T-helper 1 cell (primary cell): ENCODE measurements at places on chromosomes 4 and X.

DNA sequence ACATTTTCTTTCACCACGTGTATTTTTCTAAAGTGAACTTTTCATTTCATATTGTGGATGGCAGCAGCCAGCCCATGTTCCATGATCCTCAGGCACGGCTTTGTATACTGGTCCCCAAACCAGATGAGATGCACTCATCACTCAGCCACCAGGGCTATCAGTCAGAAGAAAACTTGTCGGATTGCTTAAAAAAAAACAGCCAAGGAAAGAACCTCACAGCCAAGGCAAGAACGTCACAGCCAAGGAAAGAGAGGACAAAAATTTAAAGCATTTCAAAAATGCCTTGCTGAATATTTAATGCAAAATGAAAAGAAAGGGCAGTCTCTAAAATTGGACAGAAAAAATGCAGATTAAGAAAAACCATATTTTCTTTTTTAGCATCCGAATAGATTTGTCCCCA lies 333.3 kb downstream of the PDGFC start:
- no peak for DNase-seq

GRCh38 chr4:109375778-109376414 lies 57.7 kb upstream of the SEC24B start:
- no peak for DNase-seq

DNA sequence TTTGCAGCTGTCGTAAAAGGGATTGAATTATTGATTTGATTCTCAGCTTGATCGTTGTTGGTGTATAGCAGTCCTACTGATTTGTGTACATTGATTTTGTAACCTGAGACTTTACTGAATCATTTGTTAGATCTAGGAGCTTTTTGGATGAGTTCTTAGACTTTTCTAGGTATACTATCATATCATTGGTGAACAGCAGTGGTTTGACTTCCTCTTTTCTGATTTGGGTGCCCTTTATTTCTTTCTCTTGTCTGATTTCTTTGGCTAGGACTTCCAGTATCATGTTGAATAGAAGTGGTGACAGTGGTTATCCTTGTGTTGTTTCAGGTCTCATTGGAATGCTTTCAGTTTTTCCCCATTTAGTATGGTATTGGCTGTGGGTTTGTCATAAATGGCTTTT lies 8.4 kb downstream of the APOOL start:
- no peak for DNase-seq

DNA sequence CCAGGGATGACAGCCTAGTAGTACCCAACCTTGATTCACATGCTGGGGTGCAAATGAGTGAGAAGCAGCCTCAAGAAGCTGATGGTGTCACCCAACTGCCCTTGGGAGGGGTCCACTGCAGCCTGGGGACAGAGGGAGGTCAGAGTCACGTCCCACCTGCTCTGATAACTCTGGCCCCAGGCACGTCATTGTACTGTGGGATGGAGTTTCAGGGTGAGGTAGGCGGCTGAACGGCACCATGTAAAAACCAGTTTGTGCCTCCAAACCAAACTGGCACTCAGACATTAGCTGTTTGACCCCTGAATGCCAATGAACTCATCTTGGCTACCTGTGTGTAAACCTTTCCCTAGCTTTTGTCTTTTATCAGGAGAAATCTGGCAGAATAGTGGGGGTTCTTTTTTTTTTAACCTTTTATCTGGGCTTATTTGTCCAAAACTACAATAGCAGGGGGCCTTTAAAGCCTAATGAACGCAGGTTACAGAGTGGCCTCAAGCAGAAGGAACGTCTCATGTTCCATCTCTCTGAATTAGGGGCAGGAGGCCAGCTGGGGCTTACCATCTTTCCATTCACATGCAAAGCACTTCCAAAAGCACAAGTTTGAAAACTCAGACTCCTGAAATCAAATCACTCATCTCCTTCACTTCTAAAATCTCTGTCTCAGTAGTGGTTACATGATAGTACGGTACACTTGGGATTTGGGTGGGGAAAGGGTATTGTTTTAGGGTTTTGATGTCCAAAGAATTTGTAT lies 89.4 kb downstream of the IRF2 start:
- no peak for DNase-seq

DNA sequence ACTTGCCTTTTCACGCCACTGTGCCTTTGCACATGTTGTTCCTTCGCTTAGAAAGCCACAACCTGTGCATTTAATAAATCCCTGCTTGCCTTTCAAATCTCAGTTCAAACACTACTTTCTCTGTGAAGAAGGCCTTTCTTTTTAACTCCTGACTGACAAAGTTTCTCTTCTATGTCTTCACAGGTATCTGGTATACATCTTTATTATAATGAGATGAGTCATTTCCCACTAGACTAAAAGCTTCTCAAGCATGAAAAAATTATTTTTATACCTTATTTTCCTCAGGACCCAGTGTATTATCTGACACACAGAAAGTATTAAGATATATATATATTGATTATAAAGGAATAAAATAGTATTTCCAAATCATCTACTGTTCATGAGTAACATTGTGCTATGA lies 189.9 kb downstream of the TBCK start:
- no peak for DNase-seq

- DNase-seq, result no peak
Measured at GRCh38 chr4:46270986-46271596, 118.8 kb downstream of the GABRA2 start.

GRCh38 chrX:149829751-149830191 lies 48.0 kb downstream of the MAGEA9 start:
- peak; percentile 17 for DNase-seq

DNA sequence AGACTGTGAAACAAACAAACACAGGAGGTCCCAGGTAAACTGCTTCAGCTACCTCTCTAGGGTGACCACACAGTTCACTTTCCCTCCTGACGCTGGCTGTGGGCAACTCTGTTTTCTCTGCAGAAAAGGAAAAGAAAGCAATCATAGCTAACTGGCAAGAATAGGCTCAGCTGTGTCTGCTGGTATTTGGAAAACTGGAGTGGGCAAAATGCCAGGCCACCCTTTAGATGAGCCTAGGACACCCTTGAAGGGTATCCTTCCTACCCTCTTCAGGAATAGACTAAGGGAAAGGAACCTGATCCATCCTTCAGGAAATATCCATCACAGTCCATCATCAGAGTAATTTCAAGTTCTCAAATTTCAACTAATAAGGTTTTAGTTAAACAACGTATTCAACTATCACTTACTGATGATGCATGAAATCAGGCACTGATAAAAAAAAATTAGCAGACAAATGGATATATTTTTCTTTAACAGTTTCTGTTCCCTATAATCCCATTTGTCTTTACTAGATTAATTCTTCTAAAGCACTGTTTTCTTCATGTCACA lies 60.9 kb downstream of the CAMK2D start:
- DNase-seq, result no peak

- no peak for DNase-seq
Measured at GRCh38 chr4:147078875-147079658, 133.4 kb upstream of the TTC29 start.

- no peak for DNase-seq
Measured at GRCh38 chrX:109704563-109704962, 28.5 kb downstream of the ACSL4 start.

DNA sequence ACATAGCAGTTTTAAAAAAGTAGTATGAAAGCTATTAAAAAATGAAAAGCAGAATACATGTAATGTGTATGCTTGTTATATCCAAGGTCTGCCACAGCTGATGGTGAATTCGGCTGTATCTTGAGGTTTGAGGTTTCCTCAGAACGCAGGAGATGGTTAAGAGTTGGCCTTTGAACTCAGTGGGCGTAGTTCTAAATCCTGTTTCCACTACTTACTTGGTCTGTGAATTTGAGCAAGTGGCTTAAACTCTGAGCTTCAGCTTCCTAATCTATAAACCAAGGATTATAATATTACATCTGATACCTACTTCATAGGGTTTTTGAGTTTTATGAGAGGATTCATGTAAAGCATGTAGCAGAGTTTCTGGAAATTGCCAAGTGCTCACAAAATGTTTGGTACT lies 125.2 kb downstream of the STIM2 start:
- peak; percentile 28 for DNase-seq

DNA sequence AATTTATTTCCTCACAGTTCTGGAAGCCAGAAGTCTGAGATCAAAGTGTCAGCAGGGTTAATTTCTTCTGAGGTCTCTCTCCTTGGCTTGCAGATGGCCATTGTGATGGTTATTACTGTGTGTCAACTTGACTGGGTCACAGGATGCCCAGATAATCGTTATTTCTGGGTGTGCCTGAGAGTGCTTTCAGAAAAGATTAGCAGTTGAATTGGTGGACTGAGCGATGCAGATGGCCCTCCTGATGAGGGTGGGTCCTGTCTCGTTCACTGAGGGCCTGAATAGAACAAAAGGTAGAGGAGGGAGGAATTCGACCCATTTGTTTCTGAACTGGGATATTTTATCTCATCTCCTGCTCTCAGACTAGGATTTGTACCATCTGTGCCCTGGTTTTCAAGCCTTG lies 15.7 kb downstream of the SMIM43 start:
- DNase-seq, result no peak

DNA sequence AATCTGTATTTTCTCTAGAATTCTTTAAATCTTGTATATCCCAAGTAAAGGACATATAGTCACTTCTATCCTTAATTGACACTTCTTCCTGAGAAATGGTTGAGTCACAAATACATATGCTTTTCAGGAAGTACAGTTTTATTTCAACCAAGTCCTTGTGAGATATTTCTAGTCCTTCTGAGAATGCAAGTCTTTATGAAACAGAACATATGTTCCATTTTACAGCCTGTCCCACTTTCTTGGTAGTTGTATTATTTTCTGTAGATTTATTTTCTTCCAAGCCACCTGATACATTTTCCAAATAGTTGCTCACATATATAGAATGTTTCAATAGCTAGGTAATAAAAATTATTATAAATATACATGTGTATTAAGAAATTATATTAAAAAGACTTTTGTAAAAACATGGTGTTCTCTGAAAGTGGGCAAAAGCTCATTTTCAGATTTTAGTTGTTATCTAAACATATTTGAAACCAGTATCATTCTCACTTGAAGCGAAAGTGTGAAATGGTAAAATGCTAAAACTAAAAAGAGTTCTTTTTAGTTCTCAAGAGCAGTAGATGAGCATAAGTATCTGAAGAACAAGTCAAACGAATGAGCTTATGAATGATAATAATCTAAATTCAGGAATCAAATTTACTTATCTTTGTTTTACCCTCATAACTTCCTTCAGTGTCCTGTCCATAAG lies 468.0 kb downstream of the EPHA5 start:
- no peak for DNase-seq

DNA sequence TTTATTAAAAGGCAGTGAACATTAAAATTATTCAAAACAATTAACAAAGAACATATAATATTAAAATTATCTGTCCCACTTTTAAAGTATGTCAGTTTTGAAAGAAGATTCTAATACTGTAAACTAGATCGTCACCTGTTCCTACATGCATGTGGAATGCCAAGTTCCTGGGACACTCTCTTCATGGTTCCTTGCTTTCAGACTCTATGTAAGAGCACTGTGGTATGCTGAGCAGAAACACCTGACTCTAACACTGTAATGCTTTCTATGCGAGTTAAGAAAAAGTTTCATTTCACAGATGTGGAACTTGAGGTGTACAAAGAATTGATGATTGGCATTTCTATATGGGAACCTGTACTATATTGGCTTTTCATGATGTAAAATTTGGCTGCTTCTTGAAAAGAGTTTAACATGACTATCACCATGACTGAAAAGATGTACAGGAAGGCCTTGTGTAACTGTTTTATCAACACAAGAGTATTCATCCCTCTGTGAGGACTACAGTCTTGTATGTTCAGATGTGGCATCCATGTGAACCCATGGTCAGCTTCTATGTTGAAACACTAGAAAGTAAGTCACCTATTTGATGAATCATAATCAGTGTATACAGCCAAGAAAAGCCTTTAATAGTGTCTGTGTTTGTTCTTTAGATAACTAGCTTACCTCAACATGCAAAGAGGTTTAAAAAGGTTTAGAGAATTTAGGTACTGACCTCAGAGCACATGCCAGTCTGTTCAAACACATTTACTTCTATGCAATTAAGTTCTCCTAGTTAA lies 354.5 kb downstream of the ARHGAP24 start:
- no peak for DNase-seq

GRCh38 chr4:120034913-120035312 lies 31.7 kb downstream of the MAD2L1 start:
- no peak for DNase-seq

- DNase-seq, result no peak
Measured at GRCh38 chr4:6290769-6291547, 21.3 kb downstream of the WFS1 start.

- no peak for DNase-seq
Measured at GRCh38 chrX:131187206-131187605, 101.9 kb downstream of the IGSF1 start.

DNA sequence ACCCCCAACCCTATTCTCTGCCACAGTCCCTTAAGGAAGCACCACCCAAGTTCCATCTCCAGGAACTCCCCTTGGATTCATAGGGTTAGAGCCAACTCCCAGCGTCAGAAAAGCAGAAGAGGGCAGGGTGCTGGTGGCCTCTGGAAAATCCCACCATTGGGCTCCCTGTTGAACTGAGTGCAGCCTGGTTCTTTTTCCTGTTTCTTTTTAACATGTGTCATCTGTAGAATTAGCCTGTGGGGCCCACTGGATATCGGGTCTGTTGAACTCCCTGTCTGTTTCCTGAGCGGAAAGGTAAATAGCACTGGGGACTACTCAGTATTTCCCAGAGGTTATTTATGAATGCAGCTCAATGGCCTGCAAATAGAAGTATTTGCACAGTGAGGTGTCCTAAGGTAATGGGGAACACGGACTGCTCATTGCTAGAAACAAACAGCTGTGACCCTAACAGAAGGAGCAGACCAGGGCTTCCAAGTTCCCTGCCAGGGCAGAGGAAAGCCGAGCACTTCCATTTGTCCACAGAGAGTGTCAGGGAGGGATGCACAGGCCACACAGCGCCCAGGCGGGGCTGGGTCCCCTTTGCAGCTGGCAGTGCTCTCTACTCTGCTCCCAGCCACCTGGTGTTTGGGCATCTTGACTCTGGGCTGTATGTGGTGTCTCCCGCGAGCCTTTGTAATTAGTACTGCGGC lies 102.6 kb downstream of the FHDC1 start:
- no peak for DNase-seq

DNA sequence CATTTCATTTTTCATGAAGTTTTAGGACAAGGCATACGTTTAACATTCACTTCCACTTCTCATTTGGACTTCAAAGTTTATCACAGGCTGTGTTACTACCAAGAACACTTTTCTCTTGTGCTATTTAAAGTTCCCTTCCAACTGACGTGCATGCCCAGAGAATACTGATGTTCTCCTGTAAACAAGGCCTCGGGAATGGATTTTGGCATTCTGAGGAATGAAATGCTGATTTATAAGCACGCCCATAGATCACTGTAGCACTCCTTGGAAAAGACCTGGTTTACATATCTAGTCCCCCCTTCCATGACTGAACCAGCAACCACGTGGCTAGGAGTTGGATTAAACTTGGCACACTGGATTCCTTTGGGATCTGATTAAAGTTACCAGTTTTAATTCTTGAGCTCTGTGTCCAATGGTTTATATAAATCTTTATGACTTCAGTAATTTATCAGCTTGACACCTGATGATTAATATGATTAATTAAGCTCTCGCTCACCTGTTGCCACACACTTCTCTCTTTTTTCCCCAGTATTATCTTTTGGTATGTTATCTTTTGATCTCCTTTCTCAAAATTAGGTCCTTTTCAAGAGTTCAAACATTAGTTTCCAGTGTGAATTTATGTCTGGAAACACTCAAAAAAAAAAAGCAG lies 122.4 kb upstream of the HAND2 start:
- DNase-seq, result no peak
